ENCODE measurements at places on chromosomes 7 and 10.

GRCh38 chr10:43209074-43209455, 57.8 kb downstream of the RASGEF1A start:
- DNase-seq, result peak; percentile 11

DNA sequence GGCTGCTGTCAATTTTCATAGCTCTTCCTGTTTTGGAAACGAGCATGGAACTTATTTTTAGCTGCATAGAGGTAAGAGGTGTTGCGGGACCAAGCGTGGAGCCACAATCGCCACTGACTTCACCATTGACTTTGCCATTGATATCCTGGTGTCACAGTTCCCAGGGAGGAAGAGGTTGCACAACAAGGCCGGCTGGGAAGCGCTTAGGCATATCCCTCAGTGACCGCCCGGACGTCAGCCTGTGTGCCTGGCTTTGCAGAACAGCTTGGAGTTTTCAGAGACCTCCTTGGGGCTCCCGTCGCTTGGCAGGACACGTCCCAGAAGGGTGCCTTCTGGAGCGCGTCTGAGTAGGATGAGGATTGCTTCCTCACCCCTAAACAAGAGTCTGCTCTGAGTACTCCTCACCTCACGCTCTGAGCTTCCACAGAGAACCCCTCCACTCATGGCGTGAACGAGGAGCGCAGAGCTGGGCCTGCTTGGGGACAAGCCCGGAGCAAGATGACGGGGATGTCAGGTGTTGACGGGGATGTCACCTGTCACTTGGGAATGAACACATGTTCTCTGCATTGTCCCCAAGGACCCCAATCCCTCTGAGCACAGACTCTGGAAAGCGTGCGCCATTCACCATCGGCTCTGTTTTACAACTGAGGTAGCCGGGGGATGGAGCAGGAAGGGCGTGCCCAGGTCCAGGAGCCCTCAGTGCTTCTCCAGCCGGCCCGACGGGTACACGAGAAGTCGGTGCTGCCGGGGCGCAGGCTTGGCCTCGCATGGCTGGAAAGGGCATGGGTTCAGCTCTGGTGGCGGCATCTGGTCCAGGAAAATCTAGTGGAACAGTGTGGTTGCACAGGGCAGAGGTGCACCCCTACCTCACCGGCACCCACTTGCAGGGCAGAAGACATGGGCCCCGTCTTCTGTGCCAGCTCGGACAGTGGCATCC, 192.3 kb upstream of the SHH start:
- peak; percentile 7 for DNase-seq

- DNase-seq, result no peak
Measured at GRCh38 chr10:46235705-46236545, 50.9 kb upstream of the ANTXRL start.

DNA sequence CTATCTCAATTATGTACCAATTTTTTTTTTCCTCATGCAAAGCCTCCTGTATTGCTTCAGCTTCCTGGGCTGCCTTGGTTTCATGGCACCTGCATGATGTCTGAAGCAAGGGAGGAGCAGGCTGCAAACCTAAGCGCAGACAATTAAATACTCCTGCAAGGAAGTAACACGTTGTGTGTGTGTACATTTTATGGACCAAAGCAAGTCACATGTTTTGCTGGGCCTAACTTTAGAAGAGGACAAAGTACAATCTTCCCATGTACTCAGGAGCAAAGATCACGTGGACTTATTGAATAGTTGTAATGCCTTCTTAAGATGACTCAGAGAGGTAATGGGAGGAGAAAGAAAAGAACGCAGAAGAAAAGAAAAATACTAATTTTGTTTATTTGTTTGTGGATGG, 944.0 kb upstream of the C7orf33 start:
- DNase-seq, result no peak

- no peak for DNase-seq
Measured at GRCh38 chr7:86931439-86931838, 128.0 kb downstream of the ELAPOR2 start.

GRCh38 chr7:47473499-47474210, 108.3 kb downstream of the TNS3 start:
- no peak for DNase-seq

GRCh38 chr7:133040178-133040577, 41.7 kb downstream of the CHCHD3 start:
- no peak for DNase-seq

- DNase-seq, result peak; percentile 44
Measured at GRCh38 chr7:100745184-100745583, 11.8 kb downstream of the ZAN start.

GRCh38 chr10:84499846-84500245, 171.5 kb downstream of the CCSER2 start:
- no peak for DNase-seq

DNA sequence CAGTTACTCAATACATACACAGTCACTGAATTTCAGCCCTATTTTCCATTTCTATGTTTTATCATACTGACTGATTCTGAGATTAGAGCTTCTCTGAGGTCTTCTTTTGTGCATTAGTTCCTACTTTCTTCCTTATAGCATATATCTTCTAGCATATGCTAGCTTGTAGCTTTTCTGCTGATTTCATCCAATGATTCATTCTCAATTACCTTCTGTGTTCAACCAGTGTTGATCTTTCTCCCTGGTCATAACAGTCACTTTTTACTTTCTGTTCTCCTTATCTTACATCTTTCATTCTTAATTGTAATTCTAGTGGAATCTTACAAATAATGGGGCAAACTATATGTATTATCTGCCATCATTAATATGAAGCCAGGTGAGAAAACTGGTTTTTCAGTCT, 159.5 kb upstream of the HGF start:
- no peak for DNase-seq

GRCh38 chr7:110170841-110171240, 920.1 kb upstream of the LRRN3 start:
- no peak for DNase-seq

DNA sequence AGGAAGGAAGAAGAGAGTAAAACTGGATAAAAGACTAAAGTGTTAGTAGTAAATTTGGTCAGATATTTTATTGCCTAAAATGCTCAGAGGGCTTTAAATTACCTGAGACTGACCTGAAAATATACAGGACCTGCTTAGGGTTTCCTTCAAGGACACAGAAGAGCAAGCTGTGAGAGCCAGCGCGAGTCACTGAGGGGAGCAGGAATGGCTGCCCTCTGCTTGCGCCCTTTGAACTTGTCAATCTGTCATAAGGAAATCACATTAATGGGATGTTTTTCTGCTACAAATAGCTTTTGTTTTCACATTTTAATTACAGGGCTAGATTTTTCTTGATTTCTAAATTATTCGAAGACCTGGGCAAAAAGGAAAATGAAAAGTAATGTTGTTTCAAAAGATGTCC, 26.9 kb downstream of the DNAJB9 start:
- no peak for DNase-seq

DNA sequence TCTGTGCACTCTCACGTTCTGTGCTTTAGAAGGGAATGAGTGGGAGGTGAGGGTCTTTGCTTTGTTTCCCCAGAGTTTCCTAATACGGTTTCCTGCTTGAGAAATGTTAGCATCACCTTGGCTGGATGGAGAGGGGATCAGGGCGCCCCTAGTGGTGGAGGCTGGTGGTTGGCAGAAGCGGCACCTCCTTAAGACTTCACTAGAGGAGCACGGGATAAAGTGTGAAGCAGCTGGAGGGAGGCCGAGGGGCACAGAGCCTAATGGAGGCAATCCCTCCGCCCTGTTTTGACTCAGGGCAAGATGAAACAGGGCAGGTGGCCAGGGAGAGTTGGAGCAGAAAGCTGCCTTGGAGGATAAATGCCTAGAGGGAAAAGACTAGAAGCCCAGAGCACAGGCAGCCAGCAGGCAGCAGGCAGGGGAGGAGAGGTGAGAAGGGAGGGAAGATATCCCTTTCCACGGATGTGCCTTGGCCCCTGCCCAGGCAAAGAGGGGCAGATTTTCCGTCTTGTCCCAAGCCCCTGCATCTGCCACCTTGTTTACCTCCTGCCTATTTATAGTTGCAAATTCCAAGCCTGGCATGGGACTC, 56.0 kb upstream of the BTRC start:
- peak; percentile 88 for DNase-seq

- DNase-seq, result no peak
Measured at GRCh38 chr10:16745061-16745460, 72.2 kb downstream of the RSU1 start.

GRCh38 chr10:43355749-43356371, 15.6 kb upstream of the FXYD4 start:
- DNase-seq, result no peak

GRCh38 chr10:109679478-109679877, 243.8 kb downstream of the XPNPEP1 start:
- no peak for DNase-seq

- DNase-seq, result no peak
Measured at GRCh38 chr7:111657018-111657417, 94.7 kb upstream of the IMMP2L start.

- no peak for DNase-seq
Measured at GRCh38 chr7:28981161-28981465, 23.0 kb upstream of the TRIL start.

GRCh38 chr7:26670290-26670689, 194.1 kb downstream of the SKAP2 start:
- no peak for DNase-seq

DNA sequence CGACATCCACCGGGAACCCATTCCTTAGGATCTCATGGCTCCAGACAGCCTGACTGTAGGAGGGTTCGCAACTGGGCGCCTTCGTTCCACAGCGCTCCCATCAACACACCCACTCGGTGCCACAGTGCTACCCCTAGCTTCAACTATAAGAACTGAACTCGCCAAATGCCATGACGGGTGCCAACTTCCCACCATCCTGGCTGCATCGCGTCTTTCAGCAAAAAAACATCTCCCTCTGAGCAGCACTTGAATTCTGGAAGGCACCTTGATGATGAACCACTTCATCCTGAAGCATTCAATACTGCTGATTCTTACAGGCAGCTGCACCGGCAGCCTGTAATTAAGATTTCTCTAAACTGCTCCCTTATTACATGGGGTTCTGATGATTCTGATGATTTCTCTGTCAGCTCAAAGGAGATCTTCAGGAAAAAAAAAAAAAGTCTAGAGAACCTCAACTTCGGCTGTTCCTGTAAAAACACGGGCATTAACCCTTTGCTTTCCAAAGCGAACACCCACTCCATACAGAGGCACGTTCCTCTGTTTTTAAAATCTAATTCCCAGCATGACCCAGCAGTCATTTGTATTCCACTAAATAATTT, 1.3 kb downstream of the CYTH3 start:
- DNase-seq, result peak; percentile 44

DNA sequence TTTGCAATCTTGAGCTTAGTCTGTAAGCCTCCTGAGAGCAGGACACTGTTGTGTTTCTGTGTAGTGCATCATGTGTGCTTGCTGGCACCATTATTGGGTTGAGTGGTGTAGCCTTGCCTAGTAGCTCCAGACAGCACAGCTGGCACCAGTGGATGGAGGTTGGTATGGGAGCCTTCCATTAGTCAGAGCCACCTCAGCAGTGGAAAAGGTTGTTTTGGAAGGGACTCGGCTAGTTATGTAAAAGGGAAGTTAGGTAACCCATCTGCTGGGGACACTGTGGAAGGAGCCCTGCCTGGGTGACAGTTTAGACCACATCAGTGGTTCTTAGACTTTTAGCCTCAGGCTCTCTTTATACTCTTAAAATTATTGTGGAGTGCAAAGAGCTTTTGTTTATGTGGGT, 16.3 kb downstream of the MINDY4 start:
- no peak for DNase-seq

- DNase-seq, result no peak
Measured at GRCh38 chr7:124489925-124490324, 275.7 kb downstream of the GPR37 start.

- DNase-seq, result no peak
Measured at GRCh38 chr10:5817322-5818047, 4.3 kb upstream of the GDI2 start.

GRCh38 chr7:155836216-155837125, 24.2 kb upstream of the SHH start:
- no peak for DNase-seq

DNA sequence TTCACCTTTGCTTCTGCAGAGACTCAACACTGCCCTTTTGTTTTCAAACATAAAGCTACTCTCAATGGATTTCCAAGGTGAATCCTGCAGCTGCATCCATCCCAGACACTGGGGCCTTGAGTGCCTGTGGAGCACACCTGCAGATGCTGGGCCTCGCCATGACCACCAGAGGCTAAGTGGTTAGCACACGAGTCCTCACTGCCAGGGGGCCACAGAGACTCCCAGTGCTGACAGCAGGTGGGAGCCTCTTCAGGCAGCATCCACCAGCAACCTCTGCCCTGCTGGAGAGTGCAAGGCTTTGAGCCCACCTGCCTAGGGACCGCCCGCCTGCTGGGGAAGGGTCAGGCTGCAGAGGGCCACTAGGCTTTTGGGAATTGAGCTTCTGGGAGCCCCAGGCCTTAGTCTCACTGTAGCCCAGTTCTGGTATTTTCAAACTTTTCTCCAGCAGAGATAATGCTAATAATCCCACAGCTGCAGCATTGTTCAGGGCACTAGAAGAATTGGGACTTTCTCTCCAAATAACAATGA, 9.4 kb upstream of the HPS1 start:
- DNase-seq, result no peak

GRCh38 chr7:98779800-98780587, 89.8 kb downstream of the TMEM130 start:
- DNase-seq, result no peak

GRCh38 chr10:116490028-116490662, 55.6 kb upstream of the PNLIP start:
- no peak for DNase-seq

- no peak for DNase-seq
Measured at GRCh38 chr10:24238519-24239247, 29.7 kb downstream of the KIAA1217 start.

- no peak for DNase-seq
Measured at GRCh38 chr10:89706011-89706410, 4.6 kb downstream of the KIF20B start.

- DNase-seq, result no peak
Measured at GRCh38 chr10:86654411-86655172, at the start of gene OPN4. Gene OPN4, plus strand, starts transcription at chr10:86654547. Its CDS starts 237 bp downstream, at chr10:86654784.

DNA sequence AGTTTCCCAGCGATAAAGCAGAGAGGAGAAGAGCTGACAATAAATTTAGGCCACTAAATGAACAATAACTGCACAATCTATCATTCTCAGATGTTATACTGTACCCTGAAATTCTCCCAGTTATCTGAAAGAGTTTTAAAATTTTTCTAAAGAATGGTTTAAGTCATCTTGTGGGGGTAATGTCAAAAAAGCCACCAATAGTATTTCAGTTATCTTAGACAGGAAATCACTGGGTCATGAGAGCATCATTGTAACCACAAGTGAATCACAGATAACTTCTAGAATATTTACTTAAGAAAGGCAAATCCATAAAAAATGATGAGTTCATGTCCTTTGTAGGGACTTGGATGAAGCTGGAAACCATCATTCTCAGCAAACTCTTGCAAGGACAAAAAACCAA, 147.1 kb downstream of the DNAJB9 start:
- DNase-seq, result no peak

DNA sequence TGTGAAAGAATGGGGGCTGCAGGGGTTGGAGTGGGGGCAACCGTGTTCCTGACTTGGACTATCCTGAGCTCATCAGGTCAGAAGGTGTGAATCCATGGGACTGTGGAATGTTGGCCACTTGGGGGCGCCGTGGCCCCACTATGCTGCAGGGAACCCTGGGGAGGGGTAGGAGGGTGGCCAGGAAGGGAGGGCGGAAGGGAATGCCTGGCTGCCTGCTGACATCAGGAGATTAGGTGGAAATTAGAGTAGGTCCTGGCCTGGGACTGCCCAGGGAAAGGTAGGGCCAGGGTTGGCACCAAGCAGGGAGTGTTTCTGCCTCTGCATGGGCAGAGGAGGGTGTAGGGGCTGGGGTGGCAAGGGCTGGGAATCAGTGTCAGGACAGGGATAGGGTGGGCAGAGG, 65.8 kb upstream of the PRSS58 start:
- DNase-seq, result peak; percentile 76

- no peak for DNase-seq
Measured at GRCh38 chr7:21330462-21331178, 97.3 kb upstream of the SP4 start.
